Activated naive CD8-positive, alpha-beta T cell treated with anti-CD3 and anti-CD28 coated beads, Interleukin-2, amount 10 ng/mL, durations not matched to agents 7 days and 5 days (primary cell): ENCODE measurements at places on chromosomes 1 and 21. TPM values are rescaled to one million over a fixed set of nuclear protein-coding genes. Genes with fewer than 3 reads are reported as not detected.

DNA sequence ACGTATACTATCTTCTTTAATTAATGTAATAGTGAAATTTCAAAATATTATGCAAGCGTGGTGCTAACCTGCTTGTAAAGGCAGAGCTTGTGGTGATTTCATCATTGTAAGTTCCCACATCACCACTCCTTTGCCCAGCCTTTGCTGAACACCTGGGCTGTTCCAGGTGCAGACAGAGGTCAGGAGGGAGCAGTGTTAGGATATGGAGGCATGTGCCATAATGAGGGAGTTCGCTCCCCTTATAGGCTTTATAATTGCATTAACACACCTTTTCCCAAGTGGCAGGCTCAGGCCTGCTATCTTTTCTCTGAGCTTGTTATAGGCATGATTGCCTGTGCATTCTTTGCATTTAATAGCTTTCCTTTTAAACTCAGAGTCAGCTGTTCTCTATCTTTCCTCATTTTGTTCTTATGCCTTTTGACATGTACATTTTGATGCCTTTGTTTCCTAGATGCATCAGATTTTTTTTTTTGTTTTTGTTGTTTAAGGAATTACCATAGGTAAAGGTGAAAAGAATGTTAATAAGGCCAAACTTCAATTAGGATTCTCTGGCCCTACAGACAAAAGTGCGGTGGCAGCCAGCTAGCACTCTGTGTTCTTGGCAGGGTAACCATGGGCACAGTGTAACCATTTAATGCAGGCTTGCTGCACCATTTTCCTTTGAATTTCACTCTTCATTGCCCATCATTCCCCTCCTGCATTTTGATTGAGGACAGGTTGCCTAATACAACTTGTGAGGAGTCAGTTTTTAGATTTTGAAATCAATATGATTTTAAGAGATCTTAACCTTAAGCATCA lies 12.6 kb downstream of the NPL start:
- no peak for DNase-seq

DNA sequence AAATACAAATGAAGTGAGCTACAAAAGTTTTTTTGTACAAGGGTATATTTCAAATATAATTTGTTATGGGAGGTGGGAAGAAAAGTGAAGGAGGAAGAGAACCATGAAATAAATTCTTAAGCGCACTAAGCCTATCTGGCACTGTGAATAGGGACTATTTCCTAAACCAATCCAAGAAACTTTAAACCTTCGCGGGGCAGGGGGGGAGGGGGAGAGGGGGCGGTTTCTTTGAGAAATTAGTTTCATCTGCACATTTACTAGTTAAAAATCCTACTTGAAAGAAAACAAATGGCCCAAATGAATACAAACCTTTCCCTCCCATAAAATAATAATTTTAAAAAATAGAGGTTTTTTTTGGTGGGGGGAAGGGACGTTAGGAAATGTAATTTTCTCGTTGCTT lies 364 bp downstream of the GOLPH3L start:
- DNase-seq: no peak

MEX3A gene
- total RNA-seq: 0.09 TPM

SFN gene
- total RNA-seq: 1.4 TPM

GRCh38 chr1:116852910-116853309 lies 56.8 kb upstream of the PTGFRN start:
- no peak for DNase-seq

DNA sequence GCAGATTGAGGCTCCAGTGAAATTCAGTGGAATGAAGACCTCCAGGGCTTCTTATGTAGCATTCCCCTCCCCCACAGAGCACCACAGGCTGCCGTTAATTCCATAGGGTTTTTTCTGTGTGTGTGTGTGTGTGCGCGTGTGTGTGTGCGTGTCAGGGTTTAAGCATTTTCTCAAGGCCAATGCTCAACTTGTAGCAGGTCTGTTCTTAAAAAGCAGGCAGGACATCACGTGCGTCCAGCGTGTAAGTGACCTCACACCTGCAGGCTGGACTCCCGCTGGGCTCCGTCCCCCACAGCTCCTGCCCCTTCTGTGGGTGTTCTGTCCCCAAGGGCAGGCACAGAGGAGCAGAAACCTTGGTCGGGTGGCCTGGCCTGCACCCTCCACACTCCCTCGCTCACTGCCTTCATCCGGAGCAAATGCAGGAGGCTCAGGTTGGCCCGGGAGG lies 5.3 kb downstream of the PRDM16 start:
- no peak for DNase-seq

BNIPL gene
- total RNA-seq: 2.8 TPM

- no peak for DNase-seq
These were observed 670 bp downstream of the RAB3B start for GRCh38 chr1:51989582-51990477.

DNA sequence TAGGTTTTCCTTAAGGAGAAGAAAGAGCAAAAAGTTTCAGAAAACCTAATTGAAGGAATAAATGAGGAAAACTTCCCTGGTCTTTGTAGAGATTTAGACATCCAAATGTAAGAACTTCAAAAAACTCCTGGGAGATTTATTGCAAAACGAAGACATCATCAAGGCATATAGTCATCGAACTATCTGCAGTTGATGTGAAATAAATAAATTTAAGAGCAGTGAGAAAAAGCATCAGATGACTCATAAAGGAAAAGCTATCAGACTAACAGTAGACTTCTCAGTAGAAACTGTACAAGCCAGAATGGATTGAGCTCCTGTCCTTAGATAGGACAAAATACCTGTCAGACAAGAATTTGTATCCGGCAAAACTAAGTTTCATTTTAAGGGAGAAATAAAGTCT lies 569.4 kb upstream of the ADAMTS5 start:
- no peak for DNase-seq

- no peak for DNase-seq
These were observed 145.5 kb downstream of the TIAM1 start for GRCh38 chr21:31198575-31198974.

DNA sequence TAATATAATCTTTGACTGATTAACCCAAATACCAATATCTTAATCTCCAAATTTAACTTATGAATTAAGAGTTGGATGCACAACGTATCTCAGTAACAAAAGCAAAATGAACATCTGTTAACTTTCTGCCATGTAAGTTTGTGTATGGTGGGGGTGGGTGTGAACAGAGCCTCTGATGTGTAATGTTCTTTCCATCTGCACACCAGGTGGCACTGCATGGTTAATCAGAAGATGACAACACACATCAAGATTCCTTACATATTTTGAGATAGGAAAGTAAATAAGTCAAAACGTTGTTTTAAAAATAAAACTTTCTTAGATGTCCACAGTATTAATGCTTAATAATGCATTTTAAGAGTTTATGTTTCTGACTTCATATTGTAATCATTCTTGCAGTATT lies 251.9 kb downstream of the DPYD start:
- DNase-seq: no peak
